Smooth muscle cell of the brain vasculature (primary cell): ENCODE measurements at places on chromosomes 13 and 19.

DNA sequence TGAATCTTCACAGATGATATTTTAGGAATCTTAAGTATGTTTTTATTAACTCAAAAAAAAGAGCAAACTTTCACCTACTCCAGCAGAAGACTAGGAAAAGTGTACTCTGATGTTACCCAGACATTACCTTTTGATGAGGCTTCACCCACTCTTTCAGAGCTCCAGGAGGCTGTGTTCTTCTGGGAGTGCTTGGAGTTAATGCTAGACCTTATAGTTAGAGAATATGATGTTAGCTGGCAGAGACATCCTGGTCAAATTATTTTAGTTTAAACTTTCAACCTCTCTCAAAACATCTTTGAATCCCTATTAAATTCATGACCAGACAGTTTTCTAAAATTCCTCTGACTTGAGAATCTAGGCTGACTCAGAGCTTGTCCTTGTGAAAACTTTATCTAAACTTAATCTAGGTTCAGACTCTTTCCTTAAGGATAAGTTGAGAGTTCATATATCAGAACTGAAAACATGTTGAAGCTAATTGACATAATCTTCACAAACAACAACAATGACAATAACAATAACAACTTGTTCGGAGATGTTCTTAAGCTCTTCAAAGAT, 82.8 kb downstream of the ITGBL1 start:
- no peak for DNase-seq

GRCh38 chr13:36166046-36166445, 34.9 kb upstream of the DCLK1 start:
- DNase-seq = no peak

DNA sequence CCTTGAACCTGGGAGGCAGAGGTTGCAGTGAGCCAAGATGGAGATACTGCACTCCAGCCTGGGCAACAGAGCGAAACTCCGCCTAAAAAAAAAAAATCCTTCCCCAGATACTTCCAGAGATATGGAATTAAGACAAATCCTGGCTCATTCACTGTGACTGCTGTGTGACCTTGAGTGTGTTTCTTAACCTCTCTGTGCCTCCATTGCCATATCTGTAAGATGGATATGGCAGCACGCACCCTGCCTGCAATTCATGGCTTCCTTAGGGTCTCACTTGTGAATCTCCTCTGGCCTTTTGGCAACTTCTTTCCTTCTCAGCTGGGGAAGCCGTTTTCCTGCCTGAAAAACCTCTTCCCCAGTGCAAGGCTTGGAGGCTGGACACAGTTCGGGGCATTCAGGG, 33.8 kb upstream of the ONECUT3 start:
- DNase-seq = no peak

- no peak for DNase-seq
Measured at GRCh38 chr13:82749551-82749950, 1132.7 kb downstream of the SLITRK1 start.

GRCh38 chr13:101661839-101662238, 209.4 kb downstream of the ITGBL1 start:
- no peak for DNase-seq

DNA sequence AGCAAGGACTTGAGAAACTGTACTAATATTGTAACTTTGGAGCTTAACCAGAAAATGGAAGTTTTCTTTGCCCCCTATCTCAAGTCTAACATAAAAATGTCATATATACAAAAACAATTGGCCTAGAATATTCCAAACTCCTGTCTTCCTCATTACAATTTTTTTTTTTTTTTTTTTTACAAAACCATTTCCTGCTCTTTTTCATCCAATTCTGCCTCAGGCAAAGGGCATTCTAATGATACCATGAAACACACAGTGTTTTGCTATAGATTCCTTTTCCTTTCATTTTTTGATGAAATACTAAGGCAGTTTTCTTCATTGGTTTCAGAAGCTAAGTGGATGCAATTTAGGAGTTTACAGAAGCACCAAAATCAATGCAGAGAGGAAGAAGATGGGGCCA, 119.7 kb downstream of the LHFPL6 start:
- no peak for DNase-seq

DNA sequence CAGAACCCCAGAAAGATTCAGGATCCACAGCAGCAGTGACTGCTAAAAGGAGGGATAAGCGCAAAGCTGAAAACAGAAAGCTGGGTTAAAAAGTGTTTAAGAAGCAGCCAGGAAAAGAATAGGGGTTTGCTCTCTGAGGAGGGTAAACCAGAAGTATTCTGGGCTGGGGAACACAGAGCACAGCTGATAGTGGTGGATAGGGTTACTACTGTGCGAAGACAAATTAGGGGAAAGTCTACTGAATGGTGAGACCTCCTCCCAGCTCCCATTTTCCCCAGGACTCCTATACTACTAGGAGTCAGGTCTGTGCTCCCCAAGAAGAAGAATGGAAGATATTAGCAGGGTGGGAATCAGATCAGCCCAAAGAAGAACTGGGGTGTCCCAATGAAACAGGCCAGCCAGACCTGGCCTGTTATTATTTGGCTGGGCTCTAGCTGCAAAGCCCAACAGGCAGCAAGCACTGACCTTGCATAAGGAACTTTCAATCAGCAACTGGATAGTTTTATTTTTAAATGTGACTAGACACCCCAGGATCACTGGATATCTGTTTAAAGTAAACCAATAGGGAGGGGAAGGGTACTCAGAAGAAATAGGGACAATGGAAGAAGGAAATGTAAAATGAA, 43.5 kb upstream of the SERTM1 start:
- DNase-seq = no peak

GRCh38 chr19:33767898-33768413, 28.7 kb upstream of the KCTD15 start:
- DNase-seq = no peak

DNA sequence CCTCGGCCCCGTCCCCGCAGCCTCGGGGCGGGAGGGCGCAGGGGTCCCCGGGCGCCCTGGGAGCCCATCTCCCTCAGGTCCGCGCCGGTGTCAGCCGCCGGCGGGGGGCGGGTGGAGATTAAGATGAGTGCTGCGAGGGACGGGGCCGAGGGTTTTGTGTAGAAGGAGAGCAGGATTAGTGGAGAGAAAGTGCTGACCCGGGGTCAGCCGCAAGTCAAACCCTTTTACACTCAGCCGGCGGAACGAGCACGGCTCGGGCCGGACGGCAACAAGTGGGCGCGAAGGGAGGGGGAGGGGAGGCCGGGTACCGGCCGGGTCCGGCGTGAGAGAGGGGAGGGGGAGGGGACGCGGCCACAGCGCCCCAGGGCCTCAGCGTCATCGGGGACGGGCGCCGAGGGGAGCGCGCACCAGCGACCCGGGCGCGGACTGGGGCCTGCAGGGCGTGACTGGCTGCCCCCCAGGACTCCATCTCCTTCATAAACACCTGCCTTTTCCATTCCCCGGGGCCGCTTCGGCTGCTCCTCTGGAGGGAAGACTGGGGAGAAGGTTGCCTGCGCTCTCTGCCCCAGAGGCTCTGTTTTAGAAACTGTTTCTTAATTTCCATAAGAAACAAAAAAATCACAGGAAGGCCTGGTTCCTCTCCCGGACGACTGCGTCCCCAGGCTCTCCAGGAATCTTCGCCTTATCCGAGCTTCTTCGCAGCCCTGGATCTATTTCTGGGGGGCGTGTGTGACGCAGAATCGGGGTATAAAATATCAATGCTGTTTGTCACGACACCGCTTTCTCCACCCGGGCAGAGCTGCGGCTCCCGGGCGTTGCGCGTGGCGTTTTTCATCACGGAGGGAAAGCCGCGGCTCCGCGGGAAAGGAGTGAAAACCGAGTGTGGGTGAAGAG, 6.5 kb downstream of the SOX1 start:
- DNase-seq = no peak

DNA sequence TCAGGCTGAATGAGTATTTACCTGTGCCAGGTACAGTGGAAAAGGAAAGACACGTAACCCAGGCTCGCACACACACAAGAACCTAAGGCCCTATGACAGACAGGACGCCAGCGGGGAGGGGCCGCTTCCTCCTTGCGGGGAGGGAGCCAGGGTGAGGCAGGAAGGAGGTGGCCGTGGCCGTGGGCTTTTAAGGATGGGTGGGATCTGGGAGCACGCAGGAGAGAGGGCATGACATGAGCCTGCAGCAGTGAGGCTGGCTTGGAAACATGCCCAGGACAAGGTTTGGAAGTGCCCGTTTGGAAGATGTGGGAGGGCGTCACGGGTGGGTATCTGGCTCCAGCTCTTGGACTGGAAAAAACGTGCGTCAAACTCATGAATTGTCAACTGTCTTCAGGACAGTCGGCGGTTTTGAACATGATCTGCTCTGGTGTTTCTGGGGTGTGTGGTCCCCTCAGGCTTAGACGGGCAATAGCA, 20.1 kb downstream of the SH3GL1 start:
- DNase-seq = no peak

- DNase-seq = no peak
Measured at GRCh38 chr19:7658219-7658686, 10.6 kb upstream of the RETN start.

GRCh38 chr13:29859971-29860370, 9.6 kb upstream of the UBL3 start:
- no peak for DNase-seq

DNA sequence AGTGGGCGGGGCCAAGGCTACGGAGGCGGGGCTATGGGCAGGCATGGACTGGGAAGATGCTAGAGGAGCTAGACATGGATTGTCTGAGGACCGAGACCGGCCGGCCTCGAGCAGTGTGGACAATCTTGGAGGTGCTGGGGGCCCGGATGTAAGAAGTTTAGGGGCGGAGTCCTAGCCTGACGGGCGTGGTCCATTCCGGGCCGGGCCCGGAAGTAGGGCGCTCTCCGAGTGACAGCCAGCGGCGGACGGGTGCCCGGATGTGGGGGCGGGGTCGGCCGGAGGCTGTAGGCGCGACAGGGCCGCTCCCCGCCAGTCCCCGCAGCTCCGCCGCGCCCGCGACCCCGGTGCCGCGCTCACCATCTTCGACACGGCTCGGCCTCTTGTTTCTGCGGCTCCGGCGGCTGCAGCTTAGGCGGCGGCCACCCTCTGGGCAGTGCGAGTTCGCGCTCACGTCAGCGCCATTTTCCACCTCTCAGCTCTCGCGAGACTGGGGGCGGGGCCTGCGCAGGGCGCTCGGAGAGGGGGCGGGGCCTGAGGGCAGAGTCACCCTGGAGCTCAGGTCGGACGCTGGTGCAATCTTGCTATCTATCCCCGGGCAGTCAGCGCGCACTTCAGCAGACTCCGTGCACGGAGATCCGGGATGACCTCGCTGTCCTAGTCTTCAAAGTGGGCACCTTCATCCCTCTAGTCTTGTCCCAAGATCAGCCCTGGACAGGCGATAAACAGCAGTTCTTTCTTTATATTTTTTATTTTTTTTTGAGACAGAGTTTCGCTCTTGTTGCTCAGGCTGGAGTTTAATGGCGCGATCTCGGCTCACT, at the start of gene ZNF414:
TSS of gene ZNF414 (minus strand) at position 481 of the 818 bp plus-strand sequence. CDS start at position 360, 121 bp downstream.
- DNase-seq = peak; percentile 92

DNA sequence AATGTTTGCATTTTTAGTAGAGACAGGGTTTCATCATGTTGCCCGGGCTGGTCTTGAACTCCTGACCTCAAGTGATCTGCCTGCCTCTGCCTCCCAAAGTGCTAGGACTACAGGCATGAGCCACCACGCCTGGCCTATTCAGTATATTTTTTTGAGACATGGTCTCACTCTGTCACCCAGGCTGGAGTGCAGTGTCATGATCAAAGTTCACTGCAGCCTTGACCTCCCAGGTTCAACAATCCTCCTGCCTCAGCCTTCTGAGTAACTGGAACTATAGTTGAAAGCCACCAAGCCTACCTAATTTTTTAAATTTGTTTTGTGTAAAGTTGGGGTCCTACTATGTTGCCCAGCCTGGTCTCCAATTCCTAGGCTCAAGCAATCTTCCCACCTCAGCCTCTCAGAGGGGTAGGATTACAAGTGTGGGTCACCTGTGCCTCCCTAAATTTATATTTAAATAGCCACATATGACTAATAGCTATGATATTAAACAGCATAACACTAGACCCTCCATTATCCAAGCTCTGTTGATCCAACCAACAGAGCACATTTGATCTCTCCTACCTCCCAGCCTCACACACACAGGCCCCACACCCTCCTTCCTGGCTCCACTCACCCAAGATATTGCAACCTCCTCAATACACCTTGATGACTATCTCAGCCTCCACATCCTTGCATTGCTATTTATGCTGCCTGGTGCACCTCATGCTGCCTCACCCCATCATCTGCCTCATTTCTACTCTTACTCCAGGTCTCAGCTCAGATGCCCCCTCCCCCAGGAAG, 2.1 kb upstream of the CEACAM19 start:
- DNase-seq = no peak

GRCh38 chr19:44822670-44823372, 13.9 kb downstream of the BCAM start:
- no peak for DNase-seq

- no peak for DNase-seq
Measured at GRCh38 chr13:113033054-113033850, 64.2 kb downstream of the MCF2L start.

GRCh38 chr13:26873386-26873698, 112.8 kb upstream of the GPR12 start:
- no peak for DNase-seq

- DNase-seq = no peak
Measured at GRCh38 chr13:48942131-48942530, 33.6 kb upstream of the FNDC3A start.

DNA sequence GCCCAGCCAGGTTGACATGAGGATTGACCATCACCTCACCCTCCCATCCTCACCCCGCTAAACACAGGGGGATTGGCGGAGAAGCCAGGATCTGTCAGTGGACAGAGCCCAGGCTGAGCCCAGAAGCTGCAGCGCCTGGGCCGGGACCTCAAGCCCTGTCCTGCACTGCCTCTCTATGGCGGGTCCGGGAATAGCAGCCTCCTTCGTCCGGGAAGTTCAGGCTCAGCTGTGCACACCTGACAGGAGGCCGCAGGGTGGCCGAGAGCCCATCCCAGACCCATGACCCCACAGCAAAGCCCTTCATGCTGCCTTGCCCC, 67.8 kb downstream of the SPACA7 start:
- peak; percentile 6 for DNase-seq

- DNase-seq = no peak
Measured at GRCh38 chr19:56969156-56969555, 128.6 kb upstream of the PEG3 start.

DNA sequence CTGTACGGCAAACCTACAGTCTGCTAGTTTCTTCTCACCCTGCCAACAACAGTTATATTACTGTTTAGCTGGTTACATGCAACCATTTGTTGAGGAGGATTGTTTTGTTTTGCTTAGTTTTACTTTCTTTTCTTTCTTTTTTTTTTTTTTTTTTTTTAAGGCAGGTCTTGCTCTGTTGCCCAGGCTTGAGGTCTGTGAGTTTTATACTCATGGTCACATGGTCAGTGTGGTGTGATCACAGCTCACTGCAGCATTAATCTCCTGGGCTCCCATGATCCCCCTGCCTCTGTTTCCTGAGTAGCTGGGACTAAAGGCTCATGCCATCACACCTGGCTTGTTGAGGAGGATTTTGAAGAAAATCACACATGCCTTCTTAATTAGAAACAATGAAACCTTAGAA, 505.6 kb downstream of the GPC5 start:
- no peak for DNase-seq

GRCh38 chr13:89401264-89401675, 1730.1 kb downstream of the SLITRK5 start:
- no peak for DNase-seq

GRCh38 chr19:18291019-18291524, 9.7 kb upstream of the JUND start:
- no peak for DNase-seq
